ENCODE measurements at places on chromosomes 4 and X.

- no peak for DNase-seq
These were observed 38.1 kb downstream of the PROM1 start for GRCh38 chr4:16045687-16046086.

DNA sequence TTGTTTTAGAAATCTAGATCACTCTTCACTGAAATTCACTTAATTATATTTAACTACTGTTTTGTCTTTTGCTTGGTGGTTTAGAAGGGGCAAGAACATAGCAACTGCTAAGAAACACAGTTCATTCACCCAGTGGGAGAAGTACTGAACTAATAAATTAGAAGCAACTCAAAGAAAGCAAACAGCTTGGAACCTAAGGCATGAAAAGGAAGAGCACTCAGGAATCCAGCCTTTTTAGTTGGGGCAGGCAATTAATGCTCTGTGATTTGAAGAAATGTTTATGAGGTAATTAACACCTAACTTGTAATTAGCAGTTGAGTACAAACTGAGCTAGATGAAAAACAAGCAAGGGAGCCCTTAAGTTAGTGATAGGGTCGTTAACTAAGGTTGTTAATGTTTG lies 22.8 kb downstream of the SEPTIN11 start:
- no peak for DNase-seq

- no peak for DNase-seq
These were observed 84.0 kb downstream of the NAA11 start for GRCh38 chr4:79241846-79242245.

DNA sequence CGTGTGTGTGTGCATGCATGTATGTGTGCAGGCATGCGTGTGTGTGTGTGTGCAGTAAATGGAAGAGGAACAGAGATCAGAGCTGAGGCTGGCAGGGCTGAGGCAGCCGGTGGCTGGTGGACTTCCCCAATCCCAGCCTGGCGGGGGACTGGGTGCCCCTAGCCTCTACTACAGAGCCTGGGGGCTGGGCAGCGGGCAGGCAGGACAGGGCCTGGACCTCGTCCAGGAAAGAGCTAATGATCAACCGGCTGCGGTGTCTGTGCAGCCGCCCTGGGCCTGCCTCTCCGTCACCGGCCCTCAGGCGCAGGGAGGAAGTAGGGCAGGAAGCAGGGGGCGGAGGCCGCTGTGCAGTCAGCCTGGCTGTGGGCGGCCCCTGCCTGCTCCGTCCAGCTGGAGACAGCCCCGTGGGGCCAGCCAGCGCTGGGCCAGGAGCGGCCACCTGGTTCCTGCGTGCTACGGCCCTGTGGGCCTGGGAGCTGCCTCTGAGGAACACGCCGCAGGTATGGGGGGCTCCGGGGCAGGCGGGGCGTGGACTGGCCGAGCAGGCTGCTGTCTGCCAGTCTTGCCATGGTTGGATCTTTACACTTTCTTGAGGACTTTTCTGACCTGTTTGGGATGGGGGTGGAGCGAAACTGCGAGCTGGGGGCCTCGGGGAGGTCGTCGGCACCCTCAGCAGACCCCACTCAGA lies at the start of gene SH3TC1:
TSS of gene SH3TC1 (plus strand) at position 385 of the 688 bp plus-strand sequence. CDS start 5,905 bp downstream, outside the sequence.
- DNase-seq = peak; percentile 77

DNA sequence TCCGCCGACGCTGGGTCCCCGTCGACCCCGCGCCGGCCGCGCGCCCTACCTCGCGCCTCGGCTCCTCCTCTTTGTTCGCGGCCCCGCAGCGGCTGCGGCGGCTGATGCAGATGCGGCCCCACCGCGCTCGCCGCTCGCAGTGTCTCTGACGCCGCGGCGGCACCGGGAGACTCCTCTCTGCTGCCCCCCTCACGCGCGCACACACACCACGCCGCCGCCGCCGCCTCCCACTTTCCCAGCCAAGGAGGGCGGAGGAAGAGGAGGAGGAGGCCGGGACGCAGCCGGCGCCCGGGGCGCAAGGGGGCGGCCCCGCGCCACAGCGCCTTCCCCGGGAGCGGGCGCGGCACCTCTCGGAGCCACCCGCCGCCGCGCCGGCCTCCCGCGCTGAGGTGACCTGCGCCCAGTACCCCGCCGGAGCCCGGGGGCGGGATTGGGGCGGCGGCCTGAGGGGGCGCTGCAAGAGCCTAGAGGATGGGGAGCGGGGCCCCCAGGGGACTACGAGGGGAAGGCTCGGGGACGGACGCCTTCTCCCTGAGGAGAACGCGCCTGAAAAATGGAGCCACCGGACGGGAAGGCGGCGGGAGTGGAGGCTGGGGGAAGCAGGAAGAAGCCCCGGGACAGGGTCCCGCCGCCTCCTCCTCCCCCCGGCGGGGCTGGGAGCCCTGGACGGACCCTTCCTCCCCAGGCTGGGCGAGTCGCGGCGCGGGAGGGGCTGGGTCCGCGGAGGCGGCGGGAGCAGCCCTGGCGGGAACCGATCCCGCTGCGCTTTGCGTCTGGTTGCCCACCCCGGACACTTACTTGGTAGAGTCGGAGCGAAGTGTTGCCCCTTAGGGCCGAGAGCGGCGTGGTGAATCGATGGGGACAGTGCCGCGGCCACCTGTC lies at the start of gene SH3RF1:
TSS of gene SH3RF1 (minus strand) at position 147 of the 882 bp plus-strand sequence. CDS start 1,744 bp downstream, outside the sequence.
- peak; percentile 38 for DNase-seq

DNA sequence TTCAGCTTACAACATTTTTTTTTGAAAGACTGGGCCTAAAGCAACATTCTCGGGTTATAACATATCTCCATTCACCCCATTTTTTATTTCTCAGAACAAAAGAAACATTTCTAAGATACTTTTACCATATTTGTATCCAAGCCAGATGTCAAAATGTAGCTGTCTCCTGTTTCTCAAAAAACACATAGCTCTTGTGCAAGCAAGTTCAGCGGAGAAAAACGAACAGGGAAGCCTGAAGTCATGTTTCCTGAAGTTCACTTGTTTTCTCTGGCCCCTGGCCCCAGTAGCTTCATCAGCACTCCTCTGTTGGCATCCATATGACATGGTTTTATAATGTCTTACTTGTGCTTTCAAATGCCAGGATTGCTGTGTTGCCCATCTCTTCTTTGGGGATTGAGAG lies 218.2 kb downstream of the BANK1 start:
- DNase-seq = no peak

All from CD4-positive, alpha-beta T cell treated with Interferon gamma for 1 hour (primary cell).